ENCODE measurements at places on chromosomes 7 and 10.

GRCh38 chr10:8453587-8453986 lies 399.1 kb downstream of the GATA3 start:
- no peak for DNase-seq

GRCh38 chr7:147833557-147833956 lies 757.0 kb upstream of the C7orf33 start:
- DNase-seq: no peak

GRCh38 chr10:11913079-11913641 lies 90.0 kb downstream of the PROSER2 start:
- DNase-seq: no peak

- DNase-seq: no peak
These were observed 140.4 kb upstream of the NPS start for GRCh38 chr10:127408733-127409132.

DNA sequence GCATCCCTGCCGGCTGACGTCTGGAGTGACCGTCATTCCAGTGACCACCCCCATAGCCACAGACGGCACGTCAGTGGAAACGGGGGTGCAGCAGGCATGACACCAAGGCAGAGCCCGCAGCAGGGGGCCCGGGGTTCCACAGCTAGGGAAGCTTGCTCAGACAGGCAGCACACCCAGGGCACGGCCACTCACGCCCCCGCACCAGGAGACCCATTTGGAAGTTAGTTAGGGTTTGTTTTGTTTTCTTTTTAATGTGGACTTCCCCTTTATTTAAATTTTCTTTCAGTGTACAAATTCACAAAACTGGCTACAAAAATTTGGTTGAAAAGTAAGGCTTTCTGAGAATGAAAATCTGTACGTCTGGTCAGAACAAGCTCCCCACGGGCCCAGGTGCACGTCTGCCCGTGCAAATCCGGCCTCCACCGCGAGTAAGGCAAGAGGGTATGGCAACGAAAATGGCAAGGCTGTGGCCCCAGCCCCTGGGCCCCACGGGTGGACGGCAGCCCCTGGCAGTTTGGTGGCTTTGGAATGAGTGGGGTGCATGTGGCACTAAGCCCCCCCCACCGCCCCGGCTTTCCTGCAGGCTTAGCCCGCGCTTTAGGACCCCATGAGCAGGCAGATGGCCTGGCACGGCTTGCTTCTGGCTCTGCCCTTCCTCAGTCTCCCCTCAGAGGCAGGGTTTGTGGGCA lies 124.2 kb downstream of the FAM53B start:
- DNase-seq: no peak

DNA sequence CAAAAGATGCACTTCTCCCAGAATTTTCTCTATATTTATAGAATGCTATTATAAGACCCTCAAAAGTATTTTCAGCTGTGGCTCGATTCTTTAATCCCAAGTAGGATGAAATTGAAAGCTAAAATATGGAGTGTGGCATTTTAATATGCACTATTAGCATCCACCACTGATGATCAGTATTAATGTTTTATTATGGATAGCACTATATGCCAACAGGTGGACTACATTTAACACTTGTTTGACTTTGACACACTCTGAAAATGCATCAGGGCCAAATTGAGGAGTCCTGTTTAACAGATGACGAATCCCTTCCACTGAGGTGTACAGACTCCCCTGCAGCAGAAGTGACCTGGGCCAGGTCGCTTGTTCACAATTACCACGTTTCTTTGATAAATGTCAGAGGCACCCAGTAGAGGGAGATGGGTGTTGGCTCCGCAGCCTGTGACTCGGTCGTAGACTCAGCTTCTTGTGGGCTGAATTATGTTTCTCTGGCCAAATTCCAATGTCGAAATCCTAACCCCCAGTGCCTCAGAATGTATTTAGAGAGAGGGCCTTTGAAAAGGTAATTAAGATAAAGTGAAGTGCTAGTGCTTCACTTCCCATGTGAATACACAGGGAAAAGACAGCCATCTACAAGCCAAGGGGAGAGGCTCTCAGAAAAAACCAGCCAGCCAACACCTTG lies 48.1 kb downstream of the WIPF3 start:
- DNase-seq: no peak

- no peak for DNase-seq
These were observed 218.1 kb downstream of the WDR11 start for GRCh38 chr10:121069061-121069850.

DNA sequence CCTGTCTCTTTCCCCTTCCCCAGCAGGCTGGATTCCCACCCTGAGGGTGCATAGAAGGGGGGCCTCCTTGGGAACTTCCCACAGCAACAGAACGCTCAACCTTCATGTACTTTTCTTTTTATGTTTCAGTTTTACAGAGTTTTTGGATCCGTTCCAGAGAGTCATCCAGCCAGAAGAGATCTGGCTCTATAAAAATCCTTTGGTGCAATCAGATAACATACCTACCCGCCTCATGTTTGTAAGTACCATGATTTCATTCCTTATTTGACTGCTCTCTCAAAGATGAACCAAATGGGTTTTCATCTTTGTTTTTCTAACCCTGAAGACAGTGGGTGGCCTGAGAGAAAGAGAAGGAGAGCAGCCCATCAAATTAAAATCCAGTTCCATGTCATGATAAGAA lies 46.7 kb downstream of the PLPP4 start:
- DNase-seq: no peak

DNA sequence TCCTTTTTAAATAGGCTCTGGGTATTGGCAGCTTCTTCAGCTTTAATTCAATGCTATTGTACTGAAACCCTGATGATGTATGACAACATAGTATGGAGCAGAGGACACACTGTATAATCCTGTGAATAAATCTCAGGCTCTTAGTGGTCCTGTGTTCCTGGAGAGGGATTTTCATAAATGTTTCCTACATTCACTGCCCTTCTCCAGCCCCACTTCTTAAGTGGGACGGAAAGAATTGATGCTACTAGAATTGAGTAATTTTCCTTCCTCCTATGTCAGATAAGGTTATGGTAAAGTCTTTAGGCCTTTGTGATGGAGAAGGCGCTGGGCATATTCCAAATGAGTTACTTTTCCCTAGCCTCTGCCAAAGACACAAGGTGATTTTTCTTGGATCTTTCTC lies 779.4 kb downstream of the TNS3 start:
- no peak for DNase-seq

DNA sequence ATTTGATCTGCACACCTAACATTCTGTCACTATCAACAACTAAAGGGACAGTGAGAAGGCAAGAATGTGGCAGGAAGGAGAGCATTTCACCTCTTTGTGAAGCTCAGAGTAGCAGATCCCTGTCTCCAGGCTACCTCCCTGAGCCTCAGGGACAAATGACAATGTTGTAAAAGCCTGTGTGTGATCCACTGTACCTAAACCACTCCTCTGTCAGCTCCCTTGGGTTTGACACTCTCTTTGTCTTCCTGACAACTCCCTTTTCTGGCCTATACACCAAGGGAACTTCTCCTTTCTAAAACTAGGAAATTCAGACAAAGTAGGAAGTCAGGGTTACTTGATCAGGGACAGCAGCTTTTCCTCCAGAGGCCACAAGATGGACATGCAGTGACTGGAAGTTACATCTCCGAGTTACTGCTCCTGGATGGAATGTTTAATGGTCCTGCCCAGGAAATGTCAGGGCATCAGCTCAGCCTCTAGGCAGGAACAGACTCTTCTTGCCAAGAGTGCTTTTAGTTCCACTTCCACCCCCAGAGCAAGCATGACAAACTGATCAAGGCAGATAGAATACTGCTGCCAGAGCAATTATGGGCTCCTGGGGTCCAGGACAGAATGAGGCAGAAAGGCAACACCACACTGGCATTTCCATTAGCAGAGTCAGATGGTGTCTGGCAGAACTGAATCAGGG lies 1014.5 kb upstream of the LRRTM3 start:
- no peak for DNase-seq

DNA sequence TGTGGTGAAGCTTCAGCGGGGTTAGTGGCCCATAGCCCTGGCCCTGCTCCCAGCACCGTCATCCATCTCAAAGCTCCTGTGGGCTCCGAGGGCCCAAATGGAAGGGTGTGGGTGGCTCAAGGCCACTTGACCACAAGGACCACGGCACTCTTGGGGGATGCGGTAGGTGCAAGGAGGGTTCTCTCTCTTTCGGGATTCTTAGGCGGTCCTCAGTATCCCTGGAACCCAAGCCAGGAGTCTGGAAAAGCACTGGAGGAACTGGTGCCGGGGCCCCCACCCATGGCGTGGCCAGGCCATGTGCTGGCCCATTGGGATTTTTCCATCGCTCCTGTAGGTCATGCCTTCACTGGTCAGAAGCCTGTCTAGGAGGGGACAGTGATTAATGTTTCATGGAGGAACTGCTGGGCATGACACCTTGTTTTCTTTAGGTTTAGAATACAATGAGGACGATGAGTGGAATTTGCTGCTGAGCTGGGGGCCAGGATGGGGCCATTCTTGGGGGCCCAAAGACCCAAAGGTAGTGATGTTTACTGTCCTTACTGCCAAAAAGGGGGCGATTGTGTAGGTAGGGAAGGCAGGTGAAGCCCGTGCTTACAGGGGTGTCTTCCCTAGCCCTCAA lies 16.7 kb downstream of the AQP1 start:
- no peak for DNase-seq

GRCh38 chr10:30027057-30028005 lies 32.1 kb downstream of the JCAD start:
- peak; percentile 62 for DNase-seq

DNA sequence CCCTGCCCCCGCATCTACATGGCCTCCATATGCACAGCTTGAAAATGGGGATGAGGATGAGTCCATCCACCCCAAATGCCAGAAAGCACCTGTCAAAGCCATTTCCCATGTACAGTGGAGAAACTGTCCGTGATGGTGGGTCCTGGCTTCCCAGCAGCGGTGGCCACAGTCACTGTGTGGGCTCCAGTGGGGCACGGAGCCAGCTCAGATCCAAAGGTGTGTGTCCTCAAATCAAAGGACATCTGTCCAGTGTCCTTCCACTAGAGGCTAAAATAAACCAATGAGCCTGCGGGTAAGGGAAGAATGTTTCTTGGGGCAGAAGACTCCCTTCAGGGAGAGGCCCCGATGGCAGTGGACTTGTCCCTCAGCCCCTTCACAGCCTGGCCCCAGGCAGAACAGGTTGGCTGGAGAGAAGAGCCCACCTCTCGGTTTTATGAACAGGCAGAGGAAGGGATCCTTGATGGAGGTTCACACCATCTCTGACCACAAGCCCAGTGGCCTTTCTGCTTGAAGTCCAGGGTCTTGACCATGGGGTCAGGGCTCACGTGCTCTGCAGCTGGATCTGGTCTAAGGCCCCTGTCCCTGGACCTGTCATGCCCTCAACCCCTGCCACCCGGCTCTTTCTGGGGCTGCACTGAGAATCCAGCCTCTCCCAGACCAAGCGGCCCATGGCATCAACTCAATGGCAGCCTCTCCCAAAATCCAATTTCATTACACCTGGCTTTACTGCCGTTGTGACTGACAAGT lies 106.9 kb downstream of the TCERG1L start:
- DNase-seq: no peak

GRCh38 chr7:47482013-47482875 lies 99.7 kb downstream of the TNS3 start:
- DNase-seq: peak; percentile 67

DNA sequence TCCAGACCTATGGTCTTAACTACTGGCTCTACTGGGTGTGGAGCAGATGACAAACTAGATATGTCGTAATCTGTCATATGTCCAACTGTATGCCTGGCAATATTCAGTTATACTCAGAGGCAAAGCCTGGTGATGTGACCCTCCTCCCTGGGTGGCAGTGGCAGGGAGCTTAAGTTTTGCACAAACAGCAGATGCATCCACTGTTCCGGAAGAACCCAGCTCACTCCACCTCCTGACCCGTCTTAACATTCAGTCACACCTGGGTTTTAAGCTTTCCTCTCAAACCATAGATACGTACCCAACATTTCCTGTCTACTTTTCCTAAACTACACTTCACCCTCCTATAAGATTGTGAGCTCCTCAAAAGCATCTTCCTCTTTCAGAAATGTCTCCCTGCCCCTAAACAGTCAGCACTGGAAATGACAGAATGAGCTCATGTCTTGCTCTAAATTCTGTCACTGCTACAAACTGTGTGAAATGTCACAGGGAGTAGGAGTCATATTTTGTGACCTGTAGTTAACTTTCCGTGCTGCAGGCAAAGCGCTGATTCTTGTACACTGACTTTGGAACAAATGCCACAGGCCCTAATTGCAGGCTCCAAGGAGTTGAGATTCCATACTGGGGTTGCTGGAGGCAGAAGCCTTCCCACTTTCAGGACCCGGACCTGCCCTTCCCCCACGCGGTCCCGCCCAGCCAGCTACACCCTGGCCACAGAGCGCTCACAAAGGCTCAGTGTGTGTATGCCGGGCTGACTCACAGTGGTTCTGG lies 23.9 kb downstream of the SCD start:
- peak; percentile 46 for DNase-seq

DNA sequence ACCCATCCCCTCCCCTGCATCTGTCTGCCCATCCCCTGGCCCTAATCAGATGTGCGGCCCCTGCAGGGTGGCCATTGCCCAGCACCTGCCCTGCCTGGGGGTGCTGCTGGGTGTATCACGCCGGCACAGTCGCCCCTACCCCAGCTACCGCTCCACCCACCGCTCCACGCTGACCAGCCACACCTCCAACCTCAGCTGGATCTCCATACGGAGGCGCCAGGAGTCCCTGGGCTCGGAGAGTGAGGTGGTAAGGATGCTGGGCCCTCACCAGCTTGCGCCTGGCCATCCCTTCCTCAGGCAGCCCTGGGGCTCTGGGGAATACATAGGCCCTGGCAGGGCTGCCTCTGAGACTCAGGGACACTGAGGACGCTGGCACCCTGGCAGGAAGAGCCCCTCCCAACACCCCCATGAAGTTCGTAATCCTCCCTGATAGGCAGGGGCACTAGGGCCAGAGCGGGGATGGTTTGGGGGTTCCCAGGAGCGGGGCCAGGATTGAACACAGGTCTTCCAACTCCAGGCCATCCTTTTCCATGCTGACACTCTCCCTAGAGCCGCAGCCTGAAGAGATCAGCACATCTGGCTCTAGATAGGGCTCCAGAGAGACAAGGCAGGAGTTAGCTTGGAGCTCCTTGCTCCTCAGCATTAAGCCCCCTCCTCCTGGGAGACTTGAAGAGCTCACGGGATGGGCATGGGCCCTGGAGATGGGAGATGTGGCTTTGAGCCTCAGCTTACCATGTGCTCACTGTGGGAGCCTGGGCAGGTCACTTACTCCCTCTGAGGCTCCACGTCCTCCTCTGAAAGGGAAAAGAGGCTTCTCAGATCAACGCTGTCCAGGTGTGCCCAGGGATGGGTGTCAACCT lies 5.9 kb upstream of the LDB3 start:
- no peak for DNase-seq

GRCh38 chr7:8035647-8036518 lies 67.3 kb downstream of the GLCCI1 start:
- DNase-seq: no peak

DNA sequence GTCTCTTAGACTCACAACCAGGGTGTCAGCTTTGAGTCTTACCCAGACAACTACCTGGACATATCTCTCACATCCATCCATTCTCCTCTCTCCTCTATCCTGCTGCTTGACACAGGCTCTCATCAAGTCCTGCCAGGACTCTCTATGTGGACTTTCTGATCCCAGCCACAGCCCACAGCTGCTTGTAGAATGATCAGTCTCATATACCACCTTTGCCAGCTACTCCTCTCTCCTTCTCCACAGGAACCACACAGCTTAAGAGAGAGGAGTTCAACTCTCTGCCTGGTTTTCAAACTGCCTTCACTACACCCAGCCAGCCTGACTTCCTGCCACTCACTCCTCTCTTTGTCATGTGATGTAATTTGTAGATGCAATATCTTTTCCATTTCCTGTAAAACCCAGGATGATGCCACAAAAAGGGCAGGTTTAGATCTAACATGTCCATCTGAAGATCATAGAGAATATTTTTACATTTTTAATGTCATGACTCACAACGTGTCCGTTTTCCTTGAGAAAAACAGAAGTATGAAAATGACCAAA lies 154.0 kb downstream of the RAB11FIP2 start:
- DNase-seq: no peak

All from Peyer's patch (tissue), 4 donors.